ENCODE measurements at places on chromosomes 4 and X.
A peak's percentile ranks its signal among the peaks of the same experiment; 100 is the strongest.

GRCh38 chr4:152961014-152961772 lies 25.1 kb downstream of the FHDC1 start:
- DNase-seq = no peak

- DNase-seq = peak; percentile 94
Observed at GRCh38 chr4:110631584-110632505, 9.0 kb upstream of the PITX2 start.

GRCh38 chrX:44431194-44431593 lies 87.7 kb upstream of the EFHC2 start:
- DNase-seq = no peak

GRCh38 chr4:56310401-56311125 lies 76.7 kb downstream of the AASDH start:
- DNase-seq = no peak

DNA sequence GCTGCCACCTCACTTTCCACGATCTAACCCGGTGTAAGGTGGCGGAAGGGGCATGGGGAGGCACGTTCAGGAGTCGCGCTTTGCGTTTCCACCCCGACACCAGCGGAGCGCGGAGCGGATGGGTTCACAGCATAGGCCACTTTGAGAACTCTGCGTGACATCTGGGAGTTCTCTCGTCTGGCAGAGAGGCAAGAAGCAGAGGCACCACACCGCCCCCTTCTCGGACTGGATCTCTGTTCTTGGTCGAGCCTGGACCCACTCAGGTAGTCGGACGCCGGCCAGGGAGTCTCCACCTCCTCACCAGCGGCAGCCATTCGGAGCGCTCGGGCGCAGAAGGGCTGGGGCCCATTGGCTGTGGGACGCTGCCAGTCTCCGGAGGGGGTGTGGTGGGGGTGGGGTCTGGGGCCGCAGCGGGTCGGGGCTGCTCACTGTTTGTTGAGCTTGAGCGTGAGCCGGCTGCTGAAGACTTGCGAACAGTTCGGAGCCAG lies at the start of gene DACH2:
Gene DACH2 (plus strand): TSS at position 428 of the 488 bp plus-strand sequence.
- peak; percentile 33 for DNase-seq

GRCh38 chr4:1695913-1696312 lies 11.8 kb upstream of the FAM53A start:
- no peak for DNase-seq

GRCh38 chrX:47751670-47752069 lies 85.0 kb upstream of the ZNF81 start:
- no peak for DNase-seq

DNA sequence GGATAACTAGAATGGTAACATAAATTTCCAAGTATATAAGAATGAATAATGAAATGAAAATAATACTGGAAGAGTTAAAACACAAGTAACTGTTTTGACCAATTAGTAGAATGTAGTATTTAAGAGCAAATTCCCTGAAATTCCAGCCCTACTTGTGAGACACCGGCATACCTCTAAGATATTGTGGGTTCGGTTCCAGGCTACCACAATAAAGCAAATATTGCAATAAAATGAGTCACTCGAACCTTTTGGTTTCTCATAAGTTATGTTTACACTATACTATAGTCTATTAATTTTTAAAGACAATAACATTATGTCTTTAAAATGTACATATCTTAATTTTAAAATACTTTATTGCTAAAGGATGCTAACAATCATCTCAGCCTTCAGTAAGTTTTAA lies 15.2 kb upstream of the IQCM start:
- no peak for DNase-seq

DNA sequence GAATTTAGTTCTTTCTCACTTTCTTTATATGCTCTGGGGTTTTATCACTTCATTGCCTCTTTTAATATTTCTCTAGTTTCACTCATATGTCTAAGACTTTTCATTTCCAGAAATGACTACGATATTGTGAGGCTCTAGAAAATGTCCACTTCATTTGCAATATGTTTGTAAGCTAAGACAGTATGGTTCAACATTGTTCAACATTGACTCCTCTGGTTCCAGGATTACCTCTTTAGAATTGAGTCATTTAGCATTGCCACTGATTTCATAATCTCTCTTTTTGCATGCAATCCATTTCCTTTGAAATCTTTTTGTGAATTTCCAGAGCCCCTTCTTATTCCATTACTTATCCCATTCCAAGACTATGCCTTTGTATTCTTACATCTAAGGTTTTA lies 32.3 kb downstream of the BBS12 start:
- peak; percentile 91 for DNase-seq

GRCh38 chr4:152609481-152609880 lies 70.3 kb downstream of the TMEM154 start:
- DNase-seq = no peak

GRCh38 chrX:42855259-42855658 lies 77.3 kb upstream of the PPP1R2C start:
- DNase-seq = no peak

DNA sequence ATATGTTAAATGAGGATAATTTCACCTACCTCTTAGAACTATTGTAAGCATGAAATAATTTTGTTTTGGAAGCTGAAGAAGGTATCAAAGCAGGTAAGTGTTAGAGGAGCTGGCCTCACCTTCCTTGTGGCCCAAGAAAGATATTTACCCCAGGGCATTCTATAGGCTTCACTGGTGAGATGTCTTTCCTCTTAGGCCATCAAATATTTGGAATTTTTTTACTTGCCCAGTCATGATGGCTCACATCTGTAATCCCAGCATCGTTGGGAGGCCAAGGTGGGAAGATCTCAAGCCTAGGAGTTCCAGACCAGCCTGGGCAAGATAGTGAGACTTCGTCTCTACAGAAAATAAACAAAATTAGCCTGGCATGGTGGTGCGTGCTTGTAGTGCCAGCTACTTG lies 6.1 kb upstream of the SMS start:
- no peak for DNase-seq

DNA sequence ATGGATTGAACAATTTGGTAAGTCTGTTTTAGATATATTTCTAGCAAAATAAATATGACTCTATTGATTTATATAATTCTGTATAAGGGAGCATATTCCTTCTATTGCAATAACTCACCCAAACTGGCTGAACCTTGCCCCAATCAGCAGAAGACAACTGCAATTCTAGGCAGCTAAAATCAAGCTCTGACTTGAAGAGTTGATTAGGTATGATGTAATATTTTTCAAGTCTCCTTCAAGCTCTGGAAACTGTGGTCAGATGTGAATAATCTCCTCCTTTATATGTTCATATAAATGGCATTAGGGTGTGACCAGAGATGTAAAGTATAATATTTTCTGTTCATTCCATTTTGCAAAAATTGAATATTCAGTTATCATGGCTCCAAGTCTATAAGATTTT lies 8.2 kb downstream of the RASSF6 start:
- DNase-seq = no peak

- DNase-seq = no peak
Observed at GRCh38 chr4:158714937-158715336, 8.3 kb downstream of the PPID start.
